CD4-positive, alpha-beta memory T cell (primary cell): ENCODE measurements at places on chromosomes 3 and 15. TPM values are rescaled to one million over a fixed set of nuclear protein-coding genes. Genes with fewer than 3 reads are reported as not detected.

The GOLGA8J gene
- not detected for total RNA-seq

The SERINC4 gene
- total RNA-seq, result not detected

The MAGI1 gene
- total RNA-seq, result 0.20 TPM

The WDR76 gene
- 17.2 TPM for total RNA-seq

The ZBED2 gene
- not detected for total RNA-seq

The NME9 gene
- 1.4 TPM for total RNA-seq

The CPNE9 gene
- 0.58 TPM for total RNA-seq

The LYZL4 gene
- total RNA-seq, result not detected

The SEMA5B gene
- not detected for total RNA-seq

The WDR72 gene
- total RNA-seq, result not detected

The ESYT3 gene
- 0.11 TPM for total RNA-seq

GRCh38 chr15:80568298-80568697, 126.8 kb upstream of the ABHD17C start:
- H3K36me3 ChIP-seq, result no peaks in the 10 kb centered on the region
- DNase-seq, result no peak
- H3K27me3 ChIP-seq, result no peaks in the 10 kb centered on the region
- H3K4me1 ChIP-seq, result no peaks in the 10 kb centered on the region
- no peak overlapping the region for H3K27ac ChIP-seq
- H3K4me3 ChIP-seq, result no peak overlapping the region

- no peak for DNase-seq
- H3K27ac ChIP-seq, result no peak overlapping the region
- no peaks in the 10 kb centered on the region for H3K4me1 ChIP-seq
- no peaks in the 10 kb centered on the region for H3K27me3 ChIP-seq
- no peak overlapping the region for H3K4me3 ChIP-seq
Observed at GRCh38 chr3:94616833-94617232, 554.0 kb downstream of the NSUN3 start.

DNA sequence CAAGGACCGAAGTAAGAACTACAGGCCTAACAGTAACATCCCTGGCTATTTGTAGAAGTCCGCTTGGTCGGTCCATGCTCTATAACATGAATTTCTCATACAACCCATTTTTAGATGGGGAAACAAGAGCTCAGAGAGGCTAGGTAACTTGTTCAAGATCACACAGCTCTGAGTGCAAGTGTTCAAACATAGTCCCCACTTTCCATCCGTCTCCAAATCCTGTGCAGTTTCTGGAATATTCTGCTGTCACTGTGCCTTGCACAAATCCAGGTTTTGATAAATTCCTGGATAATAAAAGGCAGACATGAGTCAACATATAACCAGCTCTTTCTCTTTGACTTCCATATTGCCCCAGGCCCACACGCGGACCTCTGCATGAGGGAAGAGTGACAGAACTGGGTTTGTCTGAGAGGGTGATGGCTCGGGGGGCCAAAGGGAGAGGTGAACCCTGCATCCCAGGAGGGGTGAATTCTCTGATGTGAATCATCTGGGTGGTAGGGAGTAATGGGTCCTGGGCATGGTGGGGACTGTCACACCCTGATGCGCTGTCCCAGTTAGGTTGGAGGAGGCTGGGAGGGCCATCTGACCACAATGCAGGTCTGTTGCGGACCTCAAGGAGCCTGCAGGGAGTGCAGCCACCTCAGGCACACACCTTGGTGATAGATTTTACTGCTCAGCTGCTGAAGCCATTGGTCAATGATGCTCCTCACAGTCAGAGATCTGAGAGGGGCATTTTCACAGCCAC, 162.2 kb downstream of the SMAD6 start:
- H3K27ac ChIP-seq, result no peak overlapping the region
- no peaks in the 10 kb centered on the region for H3K27me3 ChIP-seq
- H3K4me3 ChIP-seq, result no peak overlapping the region
- no peaks in the 10 kb centered on the region for H3K4me1 ChIP-seq
- no peaks in the 10 kb centered on the region for H3K36me3 ChIP-seq
- no peak for DNase-seq

DNA sequence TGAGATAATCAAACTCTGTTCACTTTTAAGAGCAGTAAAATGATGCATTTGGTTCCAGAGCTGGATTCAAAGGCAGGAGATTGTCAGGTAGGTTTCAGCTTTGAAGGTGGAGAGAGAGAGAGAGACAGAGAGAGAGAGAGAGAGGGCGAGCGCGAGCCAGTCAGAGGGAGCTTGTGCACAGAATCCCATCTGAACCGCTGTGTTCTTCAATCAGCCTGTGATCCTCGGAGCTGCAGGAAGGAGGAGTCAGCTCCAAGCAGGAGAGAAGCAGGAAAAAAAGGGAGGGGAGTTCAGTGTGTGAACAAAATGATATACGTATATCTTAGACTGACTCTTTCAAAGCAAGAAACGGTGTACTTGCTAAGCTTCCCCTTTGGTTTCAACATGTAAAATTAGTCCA, at the start of gene GPR149:
Gene GPR149, minus strand, starts transcription at position 177 of the 400 bp plus-strand sequence. CDS start 575 bp downstream, outside the sequence.
- no peaks in the 10 kb centered on the region for H3K4me1 ChIP-seq
- no peaks in the 10 kb centered on the region for H3K27me3 ChIP-seq
- no peak within 1 kb of the TSS for H3K27ac ChIP-seq
- no peaks in the 10 kb centered on the region for H3K36me3 ChIP-seq

DNA sequence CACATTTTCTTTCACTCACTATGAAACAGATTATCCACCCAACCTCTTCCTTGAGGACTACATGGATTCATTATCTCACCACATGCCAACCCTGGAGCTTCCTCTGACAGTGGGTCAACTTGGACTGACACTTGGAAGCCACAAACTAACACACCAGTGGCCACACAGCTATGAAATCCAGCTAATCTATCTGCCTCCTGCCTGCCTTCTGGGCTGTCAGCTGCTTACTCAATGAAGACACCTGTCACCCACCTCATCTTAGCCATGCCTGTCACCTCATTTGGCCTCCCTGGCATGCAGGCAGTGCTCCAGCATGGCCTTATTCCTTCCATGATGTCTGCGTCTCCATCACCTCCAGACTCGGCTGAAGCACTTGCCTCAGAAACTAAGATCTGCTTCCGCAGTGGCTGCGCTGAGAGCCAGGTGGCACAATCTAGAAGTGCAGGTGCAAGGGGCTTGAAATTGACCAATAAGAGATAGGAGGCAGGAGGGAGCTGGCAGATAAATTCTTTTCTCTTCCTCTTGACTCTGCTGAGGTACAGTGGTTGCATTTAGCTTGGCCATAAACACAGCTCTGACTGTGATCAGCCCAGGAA, 105.2 kb upstream of the RNF7 start:
- H3K4me1 ChIP-seq, result no peaks in the 10 kb centered on the region
- no peak overlapping the region for H3K4me3 ChIP-seq
- H3K36me3 ChIP-seq, result no peaks in the 10 kb centered on the region
- DNase-seq, result no peak
- no peak overlapping the region for H3K27ac ChIP-seq
- no peaks in the 10 kb centered on the region for H3K27me3 ChIP-seq

- H3K4me1 ChIP-seq, result no peaks in the 10 kb centered on the region
- DNase-seq, result no peak
- H3K36me3 ChIP-seq, result no peaks in the 10 kb centered on the region
- H3K27ac ChIP-seq, result no peak overlapping the region
Observed at GRCh38 chr15:87357637-87358313, 898.8 kb downstream of the NTRK3 start.

GRCh38 chr15:34795267-34796081, at the start of gene ACTC1:
Gene ACTC1, minus strand, starts transcription at chr15:34795549. Its CDS starts 741 bp downstream, at chr15:34794808.
- DNase-seq, result no peak
- no peak within 1 kb of the TSS for H3K4me3 ChIP-seq
- no peak within 1 kb of the TSS for H3K27ac ChIP-seq
- H3K4me1 ChIP-seq, result no peaks in the 10 kb centered on the region

GRCh38 chr15:101124731-101125451, 127.0 kb downstream of the CHSY1 start:
- H3K27me3 ChIP-seq, result no peaks in the 10 kb centered on the region
- H3K4me1 ChIP-seq, result peaks cover 26% of the 10 kb centered on the region

DNA sequence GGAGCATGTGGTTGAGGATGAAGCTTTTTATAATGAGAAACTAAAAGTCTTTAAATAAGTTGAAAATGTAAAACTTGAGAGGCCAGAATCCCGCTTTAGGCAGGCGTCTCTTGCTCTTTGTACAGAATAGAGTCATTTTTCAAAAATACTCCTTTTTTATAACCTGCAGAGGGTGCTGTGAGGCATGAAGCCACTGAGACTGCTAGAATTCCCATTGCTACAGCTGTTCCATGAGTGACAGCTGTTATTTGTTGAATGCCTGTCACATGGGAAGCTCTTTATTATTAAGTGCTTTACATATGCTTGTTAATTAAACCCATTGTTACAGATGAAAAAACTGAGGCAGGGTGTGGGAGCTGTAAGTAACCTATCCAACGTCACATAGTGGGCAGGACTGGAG, 18.5 kb downstream of the MINAR1 start:
- H3K36me3 ChIP-seq, result no peaks in the 10 kb centered on the region
- H3K4me3 ChIP-seq, result no peak overlapping the region
- H3K27me3 ChIP-seq, result no peaks in the 10 kb centered on the region
- no peak for DNase-seq

DNA sequence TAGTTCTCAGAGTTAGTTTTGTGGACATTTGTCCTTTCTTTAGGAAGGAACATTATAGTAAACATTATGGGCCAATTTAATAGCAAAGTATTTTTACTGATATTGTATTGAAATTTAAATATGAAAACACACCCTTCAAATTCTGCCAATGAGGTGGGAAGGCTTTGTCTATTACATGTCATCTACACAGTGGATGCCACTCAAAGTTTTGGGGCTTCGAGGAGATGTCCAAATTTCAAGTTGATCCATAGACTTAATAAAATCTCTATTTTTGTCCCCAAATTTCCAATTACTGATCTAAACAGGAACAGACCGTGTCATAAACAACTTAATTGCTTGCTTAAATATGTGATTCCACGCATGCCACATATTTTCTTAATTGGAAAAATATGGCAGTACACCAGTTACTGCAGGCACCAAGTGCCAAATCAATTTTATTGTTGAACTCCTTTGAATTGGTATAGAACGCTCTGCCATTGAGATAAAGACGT, 1.7 kb downstream of the SHOX2 start:
- H3K27ac ChIP-seq, result no peak overlapping the region
- H3K36me3 ChIP-seq, result no peaks in the 10 kb centered on the region
- H3K27me3 ChIP-seq, result peaks cover 90% of the 10 kb centered on the region
- no peak for DNase-seq
- no peak overlapping the region for H3K4me3 ChIP-seq

GRCh38 chr15:81182031-81182755, 14.5 kb upstream of the IL16 start:
- H3K27me3 ChIP-seq, result peaks cover 4% of the 10 kb centered on the region
- H3K4me3 ChIP-seq, result no peak overlapping the region
- no peak overlapping the region for H3K27ac ChIP-seq
- H3K4me1 ChIP-seq, result no peaks in the 10 kb centered on the region
- no peak for DNase-seq

- no peaks in the 10 kb centered on the region for H3K4me1 ChIP-seq
- no peaks in the 10 kb centered on the region for H3K36me3 ChIP-seq
- H3K4me3 ChIP-seq, result no peak overlapping the region
- DNase-seq, result no peak
- no peaks in the 10 kb centered on the region for H3K27me3 ChIP-seq
Observed at GRCh38 chr3:161489395-161489794, 7.2 kb upstream of the OTOL1 start.

DNA sequence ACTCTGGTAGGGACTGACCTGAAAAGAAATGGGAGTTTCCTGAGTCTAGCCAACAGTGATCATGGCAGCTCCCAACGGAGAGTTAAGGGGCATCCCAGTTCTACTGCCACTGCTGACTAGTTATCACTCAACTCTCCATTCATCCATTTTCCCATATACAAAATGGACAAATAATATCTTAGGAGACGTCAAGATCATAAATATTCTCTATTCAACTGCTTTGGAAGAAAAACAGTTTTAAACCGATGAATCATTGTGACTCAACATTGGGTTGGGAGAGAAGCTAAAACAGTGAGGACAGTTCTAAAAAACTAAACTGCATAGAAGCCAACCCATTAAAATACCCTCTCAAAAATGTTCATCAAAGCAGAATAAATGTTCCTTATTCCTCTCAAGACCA, 57.6 kb upstream of the CHRM5 start:
- H3K27me3 ChIP-seq, result no peaks in the 10 kb centered on the region
- no peak for DNase-seq
- no peaks in the 10 kb centered on the region for H3K36me3 ChIP-seq
- no peak overlapping the region for H3K4me3 ChIP-seq
- no peak overlapping the region for H3K27ac ChIP-seq
- no peaks in the 10 kb centered on the region for H3K4me1 ChIP-seq

GRCh38 chr3:175383813-175384212, 524.7 kb downstream of the NAALADL2 start:
- H3K36me3 ChIP-seq, result no peaks in the 10 kb centered on the region
- H3K4me3 ChIP-seq, result no peak overlapping the region
- no peaks in the 10 kb centered on the region for H3K27me3 ChIP-seq
- no peak overlapping the region for H3K27ac ChIP-seq

DNA sequence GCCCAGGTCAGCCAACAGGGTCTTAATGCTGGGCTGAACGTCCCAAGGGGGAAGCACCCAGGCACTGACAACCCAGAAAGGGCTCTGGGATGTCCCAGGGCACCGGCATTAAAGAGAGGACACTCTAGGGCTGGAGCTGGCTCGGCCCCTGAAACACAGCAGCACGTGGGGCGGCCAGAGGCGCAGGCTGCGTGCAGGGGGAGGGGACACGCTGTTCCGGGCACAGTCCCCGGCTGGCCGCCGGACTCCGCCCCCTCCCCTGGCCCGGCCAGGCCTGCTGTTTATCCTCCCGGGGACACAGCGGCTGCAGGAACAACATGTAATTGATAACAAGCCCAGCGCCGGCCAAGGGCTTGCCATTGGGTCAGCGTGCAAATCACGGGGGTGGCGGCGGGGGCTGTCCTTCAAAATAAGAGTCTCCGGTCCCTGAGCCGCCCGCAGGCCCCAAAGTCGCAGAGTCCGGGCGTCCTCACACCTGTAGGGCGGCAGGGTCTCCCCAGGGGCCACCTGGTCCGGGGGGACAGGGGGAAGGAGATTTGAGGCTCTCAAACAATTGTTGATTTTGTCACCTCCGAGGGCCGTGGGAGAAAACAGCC, 1.3 kb downstream of the KLF15 start:
- peaks cover 9% of the 10 kb centered on the region for H3K4me1 ChIP-seq
- H3K27me3 ChIP-seq, result peaks cover 40% of the 10 kb centered on the region
- no peak for DNase-seq
- no peaks in the 10 kb centered on the region for H3K36me3 ChIP-seq
- H3K4me3 ChIP-seq, result no peak overlapping the region

GRCh38 chr3:34683851-34684250, 885.4 kb downstream of the PDCD6IP start:
- H3K36me3 ChIP-seq, result no peaks in the 10 kb centered on the region
- no peak overlapping the region for H3K4me3 ChIP-seq
- DNase-seq, result no peak
- no peaks in the 10 kb centered on the region for H3K27me3 ChIP-seq

DNA sequence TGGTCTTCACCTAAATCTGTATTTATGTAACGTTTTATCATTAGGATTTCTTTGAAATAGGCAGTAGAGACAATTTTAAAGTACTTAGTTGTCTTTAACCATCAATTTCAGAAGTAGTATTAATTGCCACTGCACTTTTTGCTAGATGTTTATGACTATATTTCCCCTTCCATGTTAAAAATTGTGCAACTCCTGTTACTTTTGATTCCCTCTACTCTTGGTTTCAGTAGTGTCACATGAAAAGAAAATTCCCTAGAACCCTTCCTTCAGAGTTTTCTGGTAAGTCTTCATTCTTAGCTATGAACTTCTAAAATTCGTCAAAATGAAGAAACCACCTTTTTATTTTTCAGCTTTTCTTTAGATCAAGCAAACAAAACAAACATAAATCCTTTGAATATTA, 7.1 kb downstream of the PIAS1 start:
- H3K27me3 ChIP-seq, result no peaks in the 10 kb centered on the region
- DNase-seq, result no peak
- H3K27ac ChIP-seq, result no peak overlapping the region

GRCh38 chr3:73614419-73614818, 10.3 kb downstream of the PDZRN3 start:
- no peak for DNase-seq
- no peak overlapping the region for H3K4me3 ChIP-seq
- H3K36me3 ChIP-seq, result no peaks in the 10 kb centered on the region
- H3K4me1 ChIP-seq, result no peaks in the 10 kb centered on the region
- H3K27ac ChIP-seq, result no peak overlapping the region
- H3K27me3 ChIP-seq, result no peaks in the 10 kb centered on the region
